Body of pancreas (tissue), 4 donors: ENCODE measurements at places on chromosomes 4 and X. TPM values are rescaled to one million over a fixed set of nuclear protein-coding genes. Genes with fewer than 3 reads are reported as not detected.

DNA sequence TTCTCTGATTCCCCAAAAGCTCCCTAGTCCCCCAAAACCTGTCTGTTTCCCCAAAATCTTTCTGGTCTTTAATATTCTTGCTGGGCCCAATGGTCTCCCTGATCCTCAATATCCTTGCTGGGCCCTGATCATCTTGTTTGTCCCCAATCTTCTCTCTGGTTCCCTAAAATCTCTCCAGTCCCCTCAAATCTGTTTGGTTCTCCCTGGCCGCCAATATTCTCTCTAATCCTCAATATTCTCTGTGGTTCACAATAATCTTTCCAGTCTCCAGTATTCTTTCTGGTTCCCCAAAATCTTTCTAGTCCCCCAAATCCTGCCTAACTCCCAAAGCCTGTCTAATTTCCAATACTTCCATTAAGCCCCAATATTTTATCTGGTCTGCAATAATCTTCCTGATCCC, 18.5 kb downstream of the P2RY8 start:
- no peak for DNase-seq

GRCh38 chrX:147737690-147738089, 174.0 kb upstream of the FMR1 start:
- no peak for DNase-seq

DNA sequence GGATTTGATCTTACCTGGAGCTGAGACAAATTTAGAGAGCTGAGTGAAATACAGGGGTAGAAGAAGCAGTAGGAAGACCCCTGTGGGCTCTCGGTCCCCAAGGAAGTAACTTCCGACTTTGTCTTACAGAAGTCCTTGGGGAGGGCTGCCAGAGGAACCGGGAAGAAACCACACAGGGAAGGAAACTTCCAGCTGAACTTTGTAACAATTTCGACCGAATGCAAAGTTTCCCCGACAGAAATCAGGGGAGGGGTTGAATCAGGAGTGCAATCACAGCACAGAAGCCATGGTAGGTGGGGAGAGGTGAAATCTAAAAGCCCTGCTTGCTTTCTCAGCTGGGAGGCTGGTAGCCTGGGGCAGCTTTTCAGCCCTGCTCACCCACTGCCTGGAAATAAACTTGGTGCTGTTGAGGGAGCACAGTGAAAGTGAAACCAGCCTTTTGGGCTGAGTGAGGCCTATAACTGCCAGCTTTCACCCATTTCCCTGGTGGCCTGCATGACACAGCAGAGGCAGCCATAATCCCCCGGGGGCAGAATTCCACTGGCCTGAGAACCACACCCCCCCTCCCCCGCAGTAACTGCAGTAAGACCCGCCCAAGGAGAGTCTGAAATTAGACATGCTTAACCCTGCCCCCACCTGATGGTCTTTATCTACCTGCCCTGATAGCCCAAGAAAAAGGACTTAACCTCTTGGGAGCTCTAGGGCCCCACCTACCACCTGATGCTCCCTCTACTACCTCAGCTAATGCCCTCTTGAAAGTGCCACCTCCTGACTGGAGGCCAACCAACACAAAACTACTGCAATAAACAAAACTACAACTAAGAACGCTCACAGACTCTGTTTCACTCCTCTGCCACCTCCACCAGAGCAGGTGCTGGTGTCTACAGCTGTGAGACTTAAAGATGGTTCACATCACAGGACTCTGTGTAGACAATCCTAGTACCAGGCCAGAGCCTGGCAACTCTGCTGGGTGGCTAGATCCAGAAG, 248.2 kb downstream of the PARM1 start:
- DNase-seq: peak; percentile 7

ATP8A1 gene
- 37.4 TPM for total RNA-seq

CPLX1 gene
- total RNA-seq: 2.0 TPM
